ENCODE measurements at places on chromosomes 13 and 19.
A peak's percentile ranks its signal among the peaks of the same experiment; 100 is the strongest.

- DNase-seq: no peak
These were observed 51.3 kb downstream of the TBC1D4 start for GRCh38 chr13:75430436-75431209.

- no peak for DNase-seq
These were observed 3.8 kb downstream of the ZAR1L start for GRCh38 chr13:32311188-32311897.

DNA sequence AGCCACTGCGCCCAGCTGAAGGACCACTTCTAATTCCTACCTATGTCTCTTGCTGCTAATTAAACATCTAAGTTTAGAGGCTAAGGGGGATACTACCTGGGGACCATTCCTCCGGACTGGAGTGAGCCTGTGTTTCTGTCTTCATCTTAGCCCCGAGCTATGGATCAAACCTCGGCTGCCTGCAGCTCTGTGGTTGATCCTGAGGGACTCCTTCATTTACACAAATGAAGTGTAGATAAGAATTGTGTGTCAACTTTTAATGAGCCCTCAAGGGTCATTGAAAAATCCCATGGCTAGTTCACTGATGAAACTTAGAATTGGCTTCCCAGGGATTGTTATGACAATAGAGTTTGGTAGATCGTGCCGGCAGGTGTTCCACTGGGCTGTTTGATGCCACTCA lies 31.5 kb upstream of the OR10H1 start:
- DNase-seq: no peak

DNA sequence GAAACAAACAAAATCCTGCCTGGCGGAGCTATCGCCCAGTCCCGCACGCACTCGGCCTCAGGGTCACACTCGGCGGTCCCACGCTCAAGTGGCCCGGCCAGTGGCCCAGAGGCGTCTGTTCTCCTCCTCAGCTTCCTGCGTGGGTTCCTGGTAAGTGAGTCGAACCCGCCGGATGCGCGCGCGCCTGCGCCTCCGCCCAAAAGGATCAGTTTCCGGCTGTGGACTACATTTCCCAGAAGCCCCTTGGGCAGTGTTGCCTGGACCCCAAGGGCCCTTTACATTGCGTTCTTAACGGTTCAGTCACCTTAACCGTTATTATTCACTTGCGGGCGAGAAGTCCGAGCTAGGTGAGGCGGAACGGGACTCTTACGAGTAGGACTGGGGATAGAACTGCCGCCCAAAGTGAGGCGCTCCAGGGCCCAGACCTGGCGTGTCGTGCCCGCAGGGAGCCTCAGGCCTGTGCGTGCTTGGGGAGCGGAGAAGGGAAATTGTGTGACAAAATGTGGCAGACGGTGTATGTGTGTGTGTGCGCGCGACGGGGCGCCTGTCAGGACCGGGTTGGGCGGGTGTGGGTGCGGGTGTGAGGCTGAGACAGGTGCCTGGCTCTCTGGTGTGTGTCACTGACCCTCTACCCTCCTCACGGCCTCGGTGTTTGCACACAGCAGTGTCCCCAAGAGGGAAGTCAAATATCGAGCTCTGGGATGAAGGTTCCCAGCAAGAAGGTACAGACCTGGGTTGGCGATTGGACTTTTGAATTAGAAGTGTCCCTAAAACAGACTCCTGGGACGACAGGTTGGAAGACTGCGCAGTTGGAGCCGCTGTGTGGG lies at the start of gene ZNF546:
Gene ZNF546 (plus strand): TSS at position 250 of the 827 bp plus-strand sequence. CDS start 1,267 bp downstream, outside the sequence.
- peak; percentile 91 for DNase-seq

GRCh38 chr19:50242581-50242980 lies 39.2 kb downstream of the MYH14 start:
- no peak for DNase-seq

- no peak for DNase-seq
These were observed 20.5 kb upstream of the ALOX5AP start for GRCh38 chr13:30714629-30715371.

DNA sequence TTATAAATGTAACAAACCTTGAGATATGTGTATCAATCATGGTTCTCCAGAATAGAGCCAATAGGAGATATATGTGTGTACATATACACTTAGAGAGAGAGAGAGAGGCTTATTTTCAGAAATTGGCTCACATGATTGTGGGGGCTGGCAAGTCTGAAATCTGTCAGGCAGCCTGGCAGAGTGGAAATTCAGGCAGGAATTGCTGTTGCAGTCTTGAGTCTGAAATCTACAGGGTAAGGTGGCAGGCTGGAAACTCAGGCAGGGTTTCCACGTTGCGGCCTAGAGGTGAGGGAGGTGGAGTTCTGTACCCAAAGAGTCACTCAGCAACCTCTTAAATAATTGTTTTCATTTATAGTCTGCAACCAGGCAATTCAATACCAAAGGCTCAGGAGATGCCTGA lies 218.4 kb downstream of the B3GLCT start:
- no peak for DNase-seq

GRCh38 chr13:45276913-45277312 lies 64.1 kb downstream of the TPT1 start:
- no peak for DNase-seq

GRCh38 chr19:35353635-35354034 lies 4.6 kb upstream of the FFAR3 start:
- DNase-seq: no peak

- no peak for DNase-seq
These were observed 57.0 kb downstream of the SLC10A2 start for GRCh38 chr13:103009051-103009840.

DNA sequence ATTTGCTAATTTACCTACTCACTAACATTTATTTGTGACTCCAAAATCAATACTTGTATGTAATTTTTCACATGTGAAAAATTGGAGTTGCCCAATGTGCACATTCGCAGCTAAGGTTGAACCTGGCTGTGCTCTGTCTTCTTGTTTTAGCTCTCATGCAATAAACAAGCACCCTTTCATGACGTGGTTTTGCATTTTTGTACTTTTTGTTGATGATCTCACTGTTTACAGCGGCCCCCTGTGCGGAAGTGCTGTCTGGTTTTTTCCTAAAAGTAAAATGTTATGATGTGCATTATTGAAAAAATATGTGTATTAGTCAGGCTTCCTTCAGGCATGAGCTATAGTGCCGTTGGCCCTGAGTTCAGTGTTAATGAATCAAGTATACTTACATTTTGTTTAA lies 18.1 kb downstream of the DGKH start:
- DNase-seq: no peak

GRCh38 chr19:39430675-39431593 lies 4.8 kb downstream of the RPS16 start:
- peak; percentile 10 for DNase-seq

GRCh38 chr13:20429682-20430081 lies 96.0 kb downstream of the CRYL1 start:
- DNase-seq: no peak

- DNase-seq: no peak
These were observed 2.4 kb upstream of the APOC4 start for GRCh38 chr19:44939668-44940067.

DNA sequence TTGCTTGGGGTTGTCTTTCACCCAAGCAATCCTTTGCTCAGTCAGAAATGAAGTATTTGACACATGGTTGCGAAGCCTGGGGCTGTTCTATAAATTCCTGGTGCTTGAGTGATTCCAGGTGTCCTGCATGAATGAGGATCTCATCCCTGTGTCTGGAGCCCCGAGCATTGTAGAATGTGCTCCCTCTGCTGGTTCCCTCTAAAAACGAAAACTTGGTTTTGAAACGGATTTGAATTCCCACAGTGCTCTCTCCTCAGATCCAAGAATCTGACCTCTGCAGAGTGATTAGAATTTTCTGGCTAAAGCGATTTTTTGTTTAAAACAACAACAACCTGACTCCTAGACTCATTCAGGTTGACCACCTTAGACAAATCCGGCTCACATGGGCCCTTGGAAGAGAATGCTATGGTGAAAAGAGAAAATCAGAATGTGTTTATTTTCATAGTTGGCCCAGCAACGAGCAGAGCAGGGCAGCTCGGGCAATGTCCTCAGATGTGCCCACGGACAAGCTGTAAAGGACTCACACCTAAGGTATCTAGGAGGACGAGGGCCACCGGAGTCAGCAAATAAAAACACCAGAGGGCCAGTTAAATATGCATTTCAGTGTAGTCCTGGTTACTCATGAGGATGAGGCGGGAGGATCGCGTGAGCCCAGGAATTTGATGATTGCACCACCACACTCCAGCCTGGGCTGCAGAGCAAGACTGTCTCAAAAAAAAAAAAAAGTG lies 8.7 kb upstream of the ATP12A start:
- DNase-seq: no peak

GRCh38 chr19:12880551-12881171 lies 588 bp downstream of the DNASE2 start:
- DNase-seq: no peak

DNA sequence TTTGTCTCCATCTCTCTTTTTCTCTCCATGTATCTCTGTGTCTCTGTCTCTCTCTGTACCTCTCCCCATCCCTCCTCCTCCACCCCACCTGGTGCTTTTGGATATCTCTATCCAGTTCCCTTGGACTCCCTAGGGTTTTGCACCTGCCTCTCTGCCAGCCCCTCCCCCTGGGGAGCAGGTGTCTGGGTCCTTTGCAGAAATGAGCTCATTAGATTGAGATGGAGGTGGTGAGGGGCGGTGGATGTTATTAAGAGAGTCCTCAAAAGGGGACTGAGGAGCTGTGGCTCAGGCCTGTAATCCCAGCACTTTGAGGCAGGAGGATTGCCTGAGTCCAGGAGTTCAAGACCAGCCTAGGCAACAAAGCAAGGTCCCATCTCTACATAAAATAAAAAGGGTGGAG lies 2.1 kb downstream of the KCNN4 start:
- no peak for DNase-seq

DNA sequence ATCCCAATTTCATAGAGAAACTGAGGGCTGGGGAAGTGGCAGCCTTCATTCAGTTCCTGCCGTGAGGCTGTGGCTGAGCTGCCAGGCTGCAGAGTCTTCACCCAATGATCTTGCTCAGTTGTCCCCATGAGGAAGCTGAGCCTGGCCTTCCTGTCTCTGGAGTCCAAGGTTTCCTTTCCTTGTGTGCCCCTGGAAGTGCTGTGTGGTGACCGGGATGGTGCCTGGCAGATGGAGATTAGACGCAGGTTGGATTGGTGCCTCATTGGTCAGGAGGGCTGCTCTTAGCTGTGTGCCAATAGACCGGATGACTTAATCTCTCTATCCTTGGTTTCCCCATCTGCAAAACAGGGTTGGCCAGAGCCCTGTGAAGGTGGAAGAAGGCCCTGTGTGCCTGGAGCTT lies 24.6 kb downstream of the DNM2 start:
- DNase-seq: no peak

- no peak for DNase-seq
These were observed 53.8 kb downstream of the F2RL3 start for GRCh38 chr19:16942583-16942982.

DNA sequence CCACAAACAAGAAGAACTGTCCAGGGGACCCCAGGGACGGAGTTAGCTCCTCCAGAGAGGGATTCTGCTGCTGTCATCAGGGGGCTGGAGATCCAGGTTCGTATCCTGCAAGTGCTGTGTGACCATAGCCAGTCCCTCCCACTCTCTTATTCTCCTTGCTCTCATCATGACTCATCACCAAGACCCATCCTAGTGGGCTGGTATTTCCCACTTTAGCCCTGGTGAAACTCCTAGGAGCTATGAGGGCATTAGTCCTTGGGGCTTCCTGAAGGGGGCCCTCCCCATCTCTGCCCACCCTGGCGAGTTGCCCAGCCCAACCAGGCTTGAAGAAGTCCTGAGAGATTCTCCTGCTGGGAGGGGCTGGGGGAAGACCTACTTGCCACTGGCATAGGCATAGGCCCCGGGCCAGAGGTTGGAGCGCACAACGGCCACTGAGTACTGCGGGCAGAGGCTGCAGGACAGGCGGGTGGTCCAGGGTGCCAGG lies 7.5 kb upstream of the DMWD start:
- no peak for DNase-seq

- DNase-seq: no peak
These were observed 9.9 kb downstream of the N4BP2L1 start for GRCh38 chr13:32417995-32418394.

- no peak for DNase-seq
These were observed 3.1 kb downstream of the TPRX1 start for GRCh38 chr19:47801270-47801669.

GRCh38 chr19:8567522-8568172 lies 9.6 kb downstream of the MYO1F start:
- DNase-seq: no peak

- peak; percentile 82 for DNase-seq
These were observed 350 bp upstream of the USP12 start for GRCh38 chr13:27171827-27172494.

GRCh38 chr13:29459813-29460355 lies 135.6 kb downstream of the SLC7A1 start:
- DNase-seq: no peak

DNA sequence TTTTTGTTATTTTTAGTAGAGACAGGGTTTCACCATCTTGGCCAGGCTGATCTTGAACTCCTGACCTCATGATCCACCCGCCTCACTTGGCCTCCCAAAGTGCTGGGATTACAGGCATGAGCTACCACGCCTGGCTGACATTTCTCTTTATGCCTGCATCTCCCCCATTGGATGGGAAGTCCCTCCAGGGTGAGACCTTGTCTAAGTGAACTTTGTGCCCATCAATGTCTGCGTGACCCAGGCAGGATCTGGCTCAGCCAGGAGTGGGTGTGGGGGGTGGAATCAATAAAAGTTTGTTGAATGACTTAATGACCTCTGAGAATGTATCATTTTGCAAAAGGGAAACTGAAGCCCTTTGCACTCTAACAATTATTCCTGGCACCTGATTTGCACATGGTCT lies 1.8 kb upstream of the ARRDC5 start:
- DNase-seq: no peak

- no peak for DNase-seq
These were observed 3.4 kb downstream of the MAP2K7 start for GRCh38 chr19:7907122-7907521.

All from D721Med (cell line).